ENCODE measurements at places on chromosomes 5 and 9.
A peak's percentile ranks its signal among the peaks of the same experiment; 100 is the strongest.

DNA sequence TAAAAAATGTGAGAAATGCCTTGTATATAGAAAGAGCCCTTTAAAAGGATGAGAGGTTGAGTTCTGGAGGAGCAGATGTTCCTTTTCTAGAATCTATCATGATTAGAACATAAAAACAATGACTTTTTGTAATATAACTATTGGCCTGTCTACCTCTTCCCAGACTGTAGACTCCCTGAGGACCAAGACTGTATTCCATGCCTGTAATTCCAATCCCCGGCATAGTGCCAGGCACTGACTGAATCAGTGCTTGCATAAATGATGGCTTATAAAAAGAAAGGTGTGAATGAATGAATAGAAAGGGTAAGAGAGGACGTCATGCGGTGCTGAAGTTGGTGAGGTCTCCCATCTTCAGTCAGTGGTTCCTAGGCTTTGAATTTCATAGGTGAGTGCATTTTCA is 92.6 kb upstream of the GDNF start:
- DNase-seq = no peak

DNA sequence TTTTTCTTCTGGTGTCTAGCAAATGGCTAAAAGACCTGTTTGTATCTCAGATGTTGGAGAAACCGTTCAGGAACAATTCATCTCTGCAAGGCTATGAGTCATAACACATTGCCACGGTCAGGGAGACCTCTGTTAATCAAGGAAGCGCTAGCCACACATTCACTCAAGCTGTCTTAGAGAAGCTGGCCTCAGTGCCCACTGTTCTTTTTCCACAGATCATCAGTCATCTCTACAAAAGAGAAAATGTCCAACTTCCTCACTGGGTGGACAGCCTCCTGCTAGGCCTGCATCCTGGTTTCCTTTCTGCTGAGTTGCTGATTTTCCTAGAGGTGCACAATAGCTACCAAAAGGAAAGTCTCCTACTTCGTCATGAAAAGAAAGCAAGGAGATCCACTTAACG is 360.5 kb downstream of the BNC2 start:
- DNase-seq = peak; percentile 48

DNA sequence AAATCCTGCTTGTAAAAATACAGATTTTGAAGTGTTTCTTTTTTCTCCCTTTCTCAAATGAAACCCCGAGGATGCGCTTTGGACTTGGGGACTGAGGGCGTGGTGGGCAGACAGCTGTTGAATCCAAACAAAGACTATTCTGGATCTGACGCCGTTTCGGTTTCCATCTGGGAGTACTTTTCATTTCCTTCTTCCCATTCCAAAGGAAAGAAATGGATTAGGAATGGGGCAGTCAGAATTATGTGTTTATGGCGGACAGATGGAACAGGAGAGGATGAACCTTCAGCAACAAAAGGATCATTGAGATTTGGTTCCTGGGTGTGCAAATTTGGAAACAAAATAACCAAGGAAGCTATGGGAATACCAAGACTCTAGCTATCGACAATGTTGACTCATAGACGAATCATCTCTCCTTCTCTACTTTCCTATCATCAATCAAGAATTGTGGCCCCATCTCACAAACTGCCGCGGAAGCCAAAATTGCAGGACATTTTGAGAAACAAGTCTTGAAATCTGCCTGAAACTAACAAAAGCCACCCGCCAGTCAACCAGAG is 300.6 kb downstream of the PARP8 start:
- DNase-seq = no peak

- DNase-seq = no peak
Observed at GRCh38 chr5:154706416-154706815, 48.8 kb upstream of the LARP1 start.

- no peak for DNase-seq
Observed at GRCh38 chr9:129549139-129549538, 71.8 kb downstream of the C9orf50 start.

DNA sequence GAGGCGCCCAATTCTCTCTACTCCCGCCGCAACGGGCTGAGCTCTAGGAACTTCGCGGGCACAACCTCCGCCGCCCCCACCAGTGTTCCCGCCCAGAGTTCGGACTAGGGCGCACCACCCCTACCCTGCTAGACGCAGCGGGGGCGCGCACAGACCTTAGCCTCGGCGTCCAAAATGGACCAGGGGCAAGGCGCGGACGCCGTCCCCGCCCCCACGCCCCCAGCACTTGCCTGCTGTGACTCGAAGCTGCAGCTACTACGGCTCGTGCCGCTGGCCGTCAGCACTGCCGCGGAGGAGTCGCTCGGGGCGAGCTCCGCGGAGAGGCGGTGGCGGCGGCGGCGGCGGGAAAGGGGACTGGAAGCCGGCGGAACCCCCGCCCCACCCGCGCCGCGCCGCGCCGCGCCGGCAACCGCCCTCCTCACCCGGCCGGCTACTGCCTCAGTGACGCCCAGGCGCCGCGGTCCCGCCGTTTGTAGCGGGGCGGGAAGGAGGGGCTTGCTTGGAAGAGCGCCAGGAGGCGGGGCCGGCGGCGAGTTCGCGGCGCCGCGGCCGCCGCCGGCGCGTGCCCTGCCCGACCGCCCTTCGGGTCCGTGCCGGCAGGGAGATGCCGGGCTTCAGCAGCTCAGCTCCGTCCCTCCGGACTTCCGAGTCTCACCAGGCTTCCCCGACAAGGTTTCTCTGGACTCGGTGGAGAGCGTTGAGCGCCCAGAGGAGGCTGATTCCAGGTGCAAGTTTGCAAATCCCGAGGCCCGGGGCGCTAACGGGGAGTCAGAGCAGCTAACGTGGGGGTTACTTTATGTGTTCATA is 4.5 kb downstream of the ELAVL2 start:
- DNase-seq = peak; percentile 15

DNA sequence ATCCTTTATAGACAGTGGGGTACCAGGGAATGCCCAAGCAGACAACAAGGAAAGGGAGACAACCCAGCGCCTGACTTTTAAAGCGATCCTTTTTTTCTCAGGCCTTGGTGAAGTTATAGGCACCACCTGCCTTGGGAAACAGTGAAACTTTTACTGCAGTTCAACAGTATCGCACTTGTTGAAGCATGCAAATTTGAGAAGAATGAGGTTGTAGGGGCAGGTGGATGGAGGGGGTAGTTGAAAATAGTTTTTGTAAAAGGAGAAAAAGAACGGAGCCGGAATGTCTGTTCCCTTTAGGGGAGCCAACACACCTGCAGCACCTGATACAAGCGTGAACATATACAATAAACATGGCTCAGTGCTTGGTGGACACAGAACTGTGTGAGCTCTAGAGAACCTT is 190.2 kb upstream of the NR3C1 start:
- DNase-seq = no peak

GRCh38 chr9:71746758-71747125 is 21.6 kb downstream of the CEMIP2 start:
- no peak for DNase-seq

GRCh38 chr5:119366540-119366881 is 10.7 kb downstream of the TNFAIP8 start:
- no peak for DNase-seq

- no peak for DNase-seq
Observed at GRCh38 chr5:154267516-154267915, 77.0 kb downstream of the GALNT10 start.

- DNase-seq = no peak
Observed at GRCh38 chr9:109277451-109277850, 43.4 kb downstream of the EPB41L4B start.

DNA sequence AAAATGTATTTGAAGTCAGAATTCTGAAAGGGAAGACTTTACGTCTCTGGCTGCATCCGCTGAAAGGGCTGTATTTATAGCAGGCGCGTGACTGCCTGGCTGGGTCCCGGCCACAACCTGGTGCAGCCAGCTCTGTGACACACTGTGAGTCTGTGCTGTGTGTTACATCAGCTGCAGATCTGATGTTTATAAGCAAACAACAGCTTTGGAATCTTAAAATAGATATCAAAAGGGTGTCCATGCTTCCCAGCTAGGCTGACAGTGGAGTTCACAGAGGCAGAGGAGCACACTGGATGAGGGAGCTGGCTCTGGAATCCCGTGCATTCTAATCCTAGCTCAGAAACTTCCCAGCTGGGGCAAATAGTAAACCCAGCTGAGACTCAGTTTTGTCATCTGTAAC is 433.4 kb upstream of the BRINP1 start:
- DNase-seq = peak; percentile 3

GRCh38 chr9:72924154-72924790 is 28.6 kb downstream of the ALDH1A1 start:
- DNase-seq = no peak

DNA sequence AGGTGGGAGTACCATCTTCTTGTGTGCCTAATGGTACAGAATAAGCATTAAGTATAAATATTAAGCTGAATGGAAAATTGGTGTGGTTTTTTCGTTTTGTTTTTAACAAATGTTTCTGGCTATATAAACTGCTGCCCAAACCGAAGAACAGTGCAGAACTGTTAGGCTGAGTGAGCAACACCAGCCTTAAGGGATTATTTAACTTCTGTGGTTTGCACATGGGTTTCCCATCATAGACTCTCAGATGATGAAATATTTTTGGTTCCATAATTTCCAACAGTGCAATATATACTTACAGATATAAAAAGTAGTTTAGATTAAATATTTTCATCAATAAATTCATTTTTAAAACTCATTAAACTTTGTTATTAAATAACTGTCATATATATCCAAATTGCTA is 16.4 kb downstream of the C5orf63 start:
- DNase-seq = no peak

GRCh38 chr5:29750453-29750852 is 1443.0 kb upstream of the CDH6 start:
- DNase-seq = no peak

- DNase-seq = peak; percentile 16
Observed at GRCh38 chr5:157172403-157172802, 6.3 kb upstream of the GARIN3 start.

DNA sequence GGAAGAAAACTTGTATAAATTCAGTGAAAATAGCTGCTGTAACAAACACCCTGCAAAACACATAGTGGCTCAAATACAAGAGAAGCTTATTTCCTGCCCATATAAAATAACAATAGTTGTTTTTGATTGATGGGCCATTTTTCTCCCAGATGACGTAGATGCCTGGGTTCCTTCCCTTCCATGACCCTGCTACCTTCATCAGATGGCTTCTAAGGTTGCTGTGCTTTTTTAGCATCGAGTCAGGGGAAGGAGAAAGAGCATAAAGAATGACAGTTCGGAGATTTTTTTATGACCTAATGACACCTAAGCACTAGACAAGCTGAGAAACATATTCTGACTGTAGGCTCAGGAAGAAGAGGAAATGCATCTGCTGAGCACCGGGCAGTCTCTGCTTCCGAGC is 34.7 kb upstream of the DPYSL3 start:
- DNase-seq = no peak

DNA sequence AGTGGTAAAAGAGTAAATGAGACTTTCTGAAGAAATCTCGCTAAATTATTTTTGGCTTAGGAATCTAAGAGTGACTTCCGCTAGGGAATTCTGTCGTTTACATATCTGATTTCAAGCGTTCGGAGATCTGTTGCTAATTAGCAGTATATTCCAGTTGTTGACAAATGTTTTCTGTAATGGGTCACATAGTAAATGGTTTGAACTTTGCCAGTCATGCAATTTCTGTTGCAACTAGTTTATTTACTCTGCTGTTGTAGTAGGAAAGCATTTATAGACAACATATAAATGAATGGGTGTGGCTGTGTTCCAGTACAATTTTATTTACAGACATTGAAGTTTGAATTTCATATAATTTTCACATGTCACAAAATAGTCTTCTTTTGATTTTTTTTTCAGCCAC is 57.4 kb upstream of the JAK2 start:
- no peak for DNase-seq

DNA sequence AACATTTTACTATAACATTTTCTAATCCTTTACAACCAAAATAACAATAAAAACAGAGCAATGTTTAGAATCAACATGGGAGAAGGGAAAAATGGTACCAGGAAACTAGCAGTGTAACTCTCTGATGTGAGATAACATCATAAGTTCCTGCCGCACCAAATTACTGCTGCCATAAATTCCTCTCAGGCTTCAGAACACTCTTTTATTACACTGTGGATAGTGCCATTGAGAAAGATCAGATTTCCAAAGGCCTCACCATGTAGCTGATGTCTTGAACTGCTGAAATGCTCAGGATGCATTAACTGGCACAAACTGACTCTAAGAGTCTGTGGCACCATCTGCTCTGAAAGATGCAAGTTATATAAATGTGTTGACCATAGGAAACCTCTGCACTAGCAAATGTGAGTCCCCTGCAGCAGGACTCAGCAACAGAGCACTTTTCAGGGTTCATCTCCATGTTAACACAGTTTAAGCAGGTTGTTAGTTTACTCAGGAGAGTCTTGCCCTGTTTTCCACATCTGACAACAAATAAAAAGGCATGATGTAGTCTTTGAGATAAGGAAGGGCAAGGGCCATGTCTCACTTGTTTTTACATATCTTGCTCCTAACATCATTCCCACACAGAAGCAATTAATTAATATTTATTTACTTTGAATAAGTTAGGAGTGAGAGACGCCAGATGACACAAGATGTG is 218.1 kb downstream of the CETN3 start:
- DNase-seq = no peak

Data from fibroblast of skin of back (primary cell).